Amniotic epithelial cell (primary cell): ENCODE measurements at places on chromosomes 13 and 19.

GRCh38 chr19:36409841-36410240, 8.6 kb downstream of the ZFP82 start:
- DNase-seq, result peak; percentile 98

GRCh38 chr13:110551284-110551683, 10.2 kb downstream of the RAB20 start:
- DNase-seq, result no peak

- no peak for DNase-seq
Measured at GRCh38 chr13:105144020-105144419, 1391.4 kb downstream of the EFNB2 start.

DNA sequence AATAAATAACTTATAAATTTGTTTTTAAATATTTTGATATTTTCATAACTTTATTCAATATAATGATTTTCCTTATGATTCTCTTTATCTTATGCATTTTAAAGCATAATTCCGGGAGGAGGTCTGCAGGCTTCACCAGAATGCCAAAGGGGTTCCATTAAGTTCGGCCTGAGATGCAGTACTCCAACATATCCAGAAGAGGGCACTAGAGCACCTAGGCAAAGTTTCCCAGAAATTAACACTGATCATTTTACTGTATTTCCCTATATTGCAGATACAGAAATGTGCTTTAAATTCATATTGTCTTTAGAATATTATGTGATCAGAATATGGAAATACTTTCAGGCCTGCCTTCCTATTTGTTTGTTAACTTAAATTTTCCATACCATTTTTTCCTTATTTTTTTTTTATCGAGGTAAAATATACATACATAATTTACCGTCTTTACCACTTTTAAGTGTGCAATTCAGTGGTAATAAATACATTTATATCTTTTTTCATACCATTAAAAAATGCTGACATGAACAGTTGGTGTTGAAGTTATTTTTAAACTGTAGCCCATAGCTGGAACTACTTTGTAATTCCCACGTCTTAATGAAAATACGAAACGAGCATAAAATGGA, 58.9 kb upstream of the TM9SF2 start:
- peak; percentile 41 for DNase-seq

- no peak for DNase-seq
Measured at GRCh38 chr19:30136611-30137195, 194.7 kb downstream of the URI1 start.

DNA sequence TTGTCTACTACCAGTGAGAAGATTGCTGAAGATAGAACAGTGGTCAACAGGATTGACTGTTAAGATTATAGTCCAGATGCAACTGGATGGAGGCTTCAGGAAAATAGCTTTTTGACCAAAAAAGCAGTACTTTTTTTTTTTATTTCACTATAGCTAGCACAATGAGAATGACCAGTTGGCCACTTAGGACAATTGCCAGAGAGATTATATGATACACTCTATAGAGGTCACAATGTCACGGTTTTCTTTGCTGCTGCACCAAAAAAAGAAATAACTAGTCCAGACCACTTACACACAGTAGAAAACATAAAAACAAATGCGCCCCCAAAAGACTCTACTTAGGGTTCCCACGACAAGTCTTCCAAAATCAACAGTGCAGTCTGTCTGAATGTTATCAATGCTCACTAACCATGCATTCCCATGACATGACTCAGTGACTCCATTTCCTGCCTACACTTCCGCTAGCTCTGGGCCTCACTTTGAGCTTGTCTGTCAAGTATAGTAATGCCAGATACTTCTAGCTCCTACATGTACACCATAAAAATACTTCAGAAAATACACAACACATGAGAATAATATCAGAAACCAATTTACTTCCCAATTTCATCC, 209.1 kb upstream of the STARD13 start:
- DNase-seq, result peak; percentile 90

GRCh38 chr19:38139122-38139521, 84.9 kb downstream of the DPF1 start:
- DNase-seq, result no peak

DNA sequence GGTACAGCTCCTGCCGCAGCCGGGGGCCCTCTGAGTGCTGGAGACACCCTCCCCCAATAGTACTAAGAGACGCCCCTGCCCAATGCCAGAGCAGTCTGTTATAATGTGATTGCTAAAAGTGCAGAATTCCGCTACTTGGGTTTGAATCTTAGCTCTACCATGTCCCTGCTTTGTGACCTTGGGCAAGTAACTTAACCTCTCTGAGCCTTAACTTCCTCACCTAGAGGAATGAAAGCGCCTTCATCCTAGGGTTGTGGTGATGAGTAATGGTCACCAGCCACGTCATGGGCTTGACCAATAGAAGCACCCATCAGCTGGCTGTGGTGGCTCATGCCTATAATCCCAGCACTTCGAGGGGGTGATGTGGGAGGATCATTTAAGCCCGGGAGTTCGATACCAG, 6.5 kb downstream of the PLEKHG2 start:
- DNase-seq, result no peak

- no peak for DNase-seq
Measured at GRCh38 chr13:91232716-91233115, 114.8 kb upstream of the MIR17HG start.

DNA sequence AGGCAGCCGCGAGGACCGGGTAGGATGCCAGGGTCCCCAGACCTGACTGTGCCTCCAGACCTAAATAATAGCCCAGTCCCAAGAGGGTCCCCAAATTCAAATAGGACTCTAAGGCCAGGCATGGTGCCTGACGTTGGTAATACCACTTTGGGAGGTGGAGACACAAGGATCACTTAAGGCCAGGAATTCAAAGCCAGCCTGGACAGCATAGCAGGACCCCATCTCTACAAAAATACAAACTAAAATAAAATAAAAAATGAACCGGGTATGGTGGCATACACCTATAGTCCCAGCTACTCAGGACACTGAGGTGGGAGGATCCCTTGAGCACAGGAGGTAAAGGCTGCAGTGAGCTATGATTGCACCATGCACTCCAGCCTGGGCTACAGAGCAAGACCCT, 5.4 kb upstream of the APLP1 start:
- no peak for DNase-seq

DNA sequence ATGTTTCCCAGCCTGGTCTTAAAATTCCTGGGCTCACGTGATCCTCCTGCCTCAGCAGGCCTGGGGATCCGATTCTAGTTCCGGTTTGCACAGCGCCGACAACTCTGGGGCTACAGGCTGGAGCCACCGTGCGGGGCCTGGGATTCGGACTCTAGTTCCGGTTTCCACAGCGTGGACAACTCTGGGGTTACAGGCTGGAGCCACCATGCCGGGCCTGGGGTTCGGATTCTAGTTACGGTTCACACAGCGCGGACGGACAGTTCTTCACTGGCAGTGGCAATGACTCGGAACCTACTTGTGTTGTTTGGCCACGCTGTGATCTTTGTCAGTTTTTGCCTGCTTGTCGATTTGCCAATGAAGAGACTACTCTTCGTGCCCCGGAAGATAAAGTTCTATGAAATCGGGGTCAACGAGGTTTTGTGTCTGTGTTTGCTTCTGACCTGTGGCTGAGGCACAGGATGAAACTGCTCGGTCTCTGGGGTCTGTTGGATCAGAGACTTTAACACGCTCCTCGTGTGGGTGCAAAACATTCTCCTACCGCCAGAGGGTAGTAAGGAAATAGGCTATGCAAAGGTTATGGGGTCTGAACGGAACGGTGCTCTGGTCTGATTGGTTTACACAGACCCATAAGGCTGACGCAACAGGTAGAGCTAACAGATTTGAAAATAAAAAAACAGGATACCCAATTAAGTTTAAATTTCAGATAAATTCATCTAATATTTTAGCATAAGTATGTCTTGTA, 12.1 kb upstream of the ZSCAN1 start:
- DNase-seq, result peak; percentile 30

DNA sequence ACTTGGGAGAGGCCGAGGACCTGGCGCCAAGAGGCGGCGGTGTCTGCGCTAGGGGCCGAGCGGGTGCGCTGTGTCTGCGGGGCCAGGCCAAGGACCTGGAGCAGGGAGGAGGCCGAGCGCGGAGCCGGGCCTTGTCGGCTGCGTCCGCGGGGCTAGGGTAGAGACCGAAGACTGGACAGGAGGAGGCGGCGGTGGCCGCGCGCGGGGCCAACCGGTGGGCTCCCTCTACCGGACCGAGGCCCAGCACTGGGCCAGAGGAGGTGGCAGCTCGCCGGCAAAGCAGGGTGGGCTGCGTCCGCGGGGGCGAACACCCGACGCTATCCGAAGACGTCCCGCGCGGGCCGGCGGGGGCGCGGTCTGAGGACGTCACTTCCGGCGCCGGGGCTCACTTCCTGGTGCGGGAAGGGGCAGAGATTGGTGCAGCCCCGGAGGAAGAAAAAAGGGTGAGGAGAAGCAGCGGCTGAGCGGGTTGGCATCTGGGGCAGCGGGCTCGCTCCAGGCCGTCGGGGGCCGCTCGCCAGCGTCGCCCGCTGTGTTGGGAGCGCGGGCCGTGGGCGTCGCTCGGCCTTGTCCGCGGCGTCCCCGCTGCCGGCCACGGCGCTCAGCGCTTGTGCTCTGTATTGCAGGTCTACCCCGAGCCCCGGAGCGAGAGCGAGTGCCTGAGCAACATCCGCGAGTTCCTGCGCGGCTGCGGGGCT, 38.3 kb downstream of the ARHGEF7 start:
- DNase-seq, result peak; percentile 87

DNA sequence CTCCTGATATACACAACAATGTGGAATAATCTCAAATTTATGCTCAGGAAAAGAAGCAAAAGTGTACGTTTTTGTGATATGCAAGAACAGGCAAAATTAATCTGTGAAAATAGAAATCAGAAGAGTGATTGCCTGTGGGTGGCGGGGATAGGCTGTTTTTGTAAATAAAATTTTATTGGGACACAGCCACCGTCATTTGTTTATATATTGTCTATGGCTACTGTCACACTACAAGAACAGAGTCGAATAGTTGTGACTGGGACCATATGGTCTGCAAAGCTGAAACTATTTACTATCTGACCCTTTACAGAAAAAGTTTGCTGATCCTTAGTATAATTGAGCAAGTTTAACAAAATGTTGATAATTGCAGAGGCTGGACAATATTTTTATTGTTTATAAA, 269.5 kb upstream of the HTR2A start:
- no peak for DNase-seq

DNA sequence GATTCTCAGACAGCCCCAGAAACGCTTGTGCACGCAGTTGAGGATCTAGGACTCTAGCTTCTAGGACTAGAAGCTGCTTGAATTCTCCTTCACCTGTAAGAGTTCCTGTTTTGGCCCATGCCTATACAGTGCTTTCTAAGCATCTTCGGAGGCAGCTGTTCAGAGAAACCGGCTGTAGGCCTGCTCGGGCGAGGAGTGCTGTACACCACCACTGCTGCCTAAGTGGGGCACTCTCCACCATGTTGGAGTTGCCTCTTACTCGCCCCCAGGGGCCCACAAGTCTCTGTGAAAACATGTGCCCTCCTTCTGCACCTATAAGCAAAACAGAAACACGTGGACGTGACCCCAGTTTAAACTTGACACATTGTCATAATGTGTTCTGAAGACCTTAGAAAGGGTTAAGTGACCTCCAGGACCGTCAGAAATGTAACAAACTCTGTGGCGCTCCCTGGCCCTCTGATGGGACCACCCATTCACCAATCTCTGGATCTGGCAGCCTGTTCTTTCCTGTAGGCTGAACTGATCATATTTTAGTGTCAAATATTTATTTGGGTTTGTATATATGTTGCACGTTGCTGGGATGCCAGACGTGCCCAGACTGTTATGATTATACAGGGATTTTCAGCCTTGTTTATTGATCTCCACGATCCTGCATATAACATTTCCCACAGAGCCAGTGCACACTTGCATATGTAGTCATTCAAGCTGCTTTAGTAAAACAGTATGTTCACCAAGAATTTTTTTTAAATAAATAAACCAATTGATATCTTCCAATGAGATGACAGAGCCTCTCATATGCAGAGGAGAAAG, 60.8 kb downstream of the C13orf42 start:
- no peak for DNase-seq

DNA sequence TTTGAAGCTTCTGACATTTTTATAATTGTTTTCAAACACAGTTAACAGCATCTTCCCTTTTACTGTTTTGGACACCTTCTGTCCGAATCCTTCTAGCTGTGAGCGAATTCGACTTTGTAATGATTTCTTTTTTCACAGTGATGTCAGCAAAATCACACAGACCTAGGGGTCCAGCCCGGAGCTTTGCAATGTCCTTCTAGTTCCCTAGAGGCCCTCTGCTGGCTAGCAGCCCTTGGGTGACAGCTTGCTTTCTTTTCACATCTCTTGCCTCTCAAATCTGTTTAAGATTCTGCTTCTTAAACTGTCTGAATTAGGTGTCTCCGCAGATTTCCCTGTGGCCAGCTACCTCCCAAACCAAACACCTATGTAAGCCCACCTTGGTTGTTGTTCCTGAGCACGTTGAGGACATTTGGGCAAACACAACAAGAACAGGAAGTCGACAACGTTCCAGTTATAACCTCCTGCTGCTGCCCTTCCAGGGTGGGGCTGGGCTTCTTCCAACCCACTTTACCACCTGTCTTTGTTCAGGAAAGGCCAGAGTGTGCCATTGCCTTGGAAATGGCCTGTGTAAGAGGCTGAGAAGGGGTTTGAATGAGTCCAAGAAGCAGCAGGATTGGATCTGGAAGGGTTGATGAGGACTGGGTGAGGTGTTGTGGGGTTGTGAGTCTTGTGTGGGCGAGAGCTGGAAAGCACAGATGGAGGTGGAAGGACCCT, 123.1 kb downstream of the ATP8A2 start:
- no peak for DNase-seq

DNA sequence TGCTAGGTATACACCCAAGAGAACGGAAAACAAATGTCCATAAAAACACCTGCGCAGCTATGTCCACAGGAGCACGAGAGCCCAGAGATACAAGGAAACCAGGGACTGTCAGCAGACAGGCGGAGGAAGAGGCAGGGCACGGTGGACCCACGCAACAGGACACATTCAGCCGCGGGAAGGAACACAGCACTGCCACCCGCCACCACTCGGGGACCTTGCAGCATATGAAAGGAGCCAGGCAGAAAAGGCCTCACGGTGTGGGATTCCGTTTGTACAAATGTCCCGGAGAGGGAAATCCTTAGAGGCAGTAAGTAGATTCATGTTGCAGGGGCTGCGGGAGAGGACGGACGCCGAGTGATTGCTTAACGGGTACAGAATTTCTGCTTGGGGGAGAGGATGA, 7.8 kb downstream of the HSPBP1 start:
- DNase-seq, result no peak

- DNase-seq, result peak; percentile 56
Measured at GRCh38 chr13:90197722-90198121, 1149.8 kb upstream of the MIR17HG start.

DNA sequence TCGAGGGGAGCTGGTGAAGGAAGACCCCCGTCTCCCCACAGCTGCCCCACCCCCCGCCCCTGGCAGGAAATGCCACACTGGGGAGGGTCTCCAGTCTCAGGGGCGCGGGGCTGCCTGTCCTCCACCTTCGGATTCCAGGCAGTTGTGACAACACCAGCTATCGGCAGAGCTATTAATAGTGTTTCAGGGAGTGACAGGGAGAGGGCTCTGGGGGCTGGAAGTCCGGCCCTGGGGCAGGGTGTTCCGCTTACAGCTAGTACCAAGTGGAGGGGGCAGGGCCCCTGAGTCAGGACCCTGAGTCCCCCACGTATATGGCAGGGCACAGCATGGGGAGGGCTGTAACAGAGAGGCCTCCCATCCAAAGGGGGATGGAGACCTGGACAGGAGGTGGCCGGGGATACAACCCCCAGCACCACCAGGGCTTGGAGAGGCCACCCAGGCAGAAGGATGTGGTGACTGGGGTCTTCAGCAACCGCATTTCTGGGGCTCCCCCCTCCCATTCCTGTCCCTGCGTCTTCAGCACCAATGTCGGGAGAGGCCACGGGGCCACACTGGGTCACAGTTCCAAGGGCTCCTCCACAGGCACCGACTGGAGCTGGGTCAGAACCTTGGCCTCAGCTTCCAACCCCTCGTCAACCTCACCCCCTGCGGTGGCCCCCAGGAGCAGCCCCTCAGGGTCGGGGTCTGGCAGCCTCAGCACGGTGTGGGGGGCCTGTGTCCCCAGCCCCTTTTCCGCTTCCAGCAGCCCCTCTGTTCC, 3.9 kb downstream of the SIX5 start:
- no peak for DNase-seq
